ENCODE measurements at places on chromosomes 6 and 20.

GRCh38 chr20:2114990-2115681 lies 13.5 kb downstream of the STK35 start:
- no peak for DNase-seq

GRCh38 chr6:157460182-157460999 lies 79.4 kb downstream of the ZDHHC14 start:
- DNase-seq, result no peak

GRCh38 chr20:17543531-17544131 lies 12.5 kb upstream of the BFSP1 start:
- no peak for DNase-seq

DNA sequence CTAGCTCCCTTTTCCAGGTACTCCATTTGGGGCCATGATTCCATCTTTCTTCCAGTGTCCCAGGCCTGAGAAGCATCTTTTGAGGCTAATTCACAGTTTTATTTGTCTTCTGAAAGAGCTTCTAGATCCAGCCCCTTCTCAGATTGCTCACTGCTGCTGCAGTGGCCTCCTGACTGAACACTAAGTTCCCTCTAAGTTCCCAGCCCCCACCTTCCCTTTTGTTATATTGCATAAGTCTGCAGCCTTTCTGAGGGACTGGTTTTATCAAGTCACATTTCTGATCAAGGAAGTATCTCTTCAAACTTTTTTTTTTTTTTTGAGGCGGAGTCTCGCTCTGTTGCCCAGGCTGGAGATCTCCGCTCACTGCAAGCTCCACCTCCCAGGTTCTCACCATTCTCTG lies 10.7 kb downstream of the MAPRE1 start:
- DNase-seq, result no peak

GRCh38 chr6:47853766-47854165 lies 71.9 kb downstream of the OPN5 start:
- no peak for DNase-seq

DNA sequence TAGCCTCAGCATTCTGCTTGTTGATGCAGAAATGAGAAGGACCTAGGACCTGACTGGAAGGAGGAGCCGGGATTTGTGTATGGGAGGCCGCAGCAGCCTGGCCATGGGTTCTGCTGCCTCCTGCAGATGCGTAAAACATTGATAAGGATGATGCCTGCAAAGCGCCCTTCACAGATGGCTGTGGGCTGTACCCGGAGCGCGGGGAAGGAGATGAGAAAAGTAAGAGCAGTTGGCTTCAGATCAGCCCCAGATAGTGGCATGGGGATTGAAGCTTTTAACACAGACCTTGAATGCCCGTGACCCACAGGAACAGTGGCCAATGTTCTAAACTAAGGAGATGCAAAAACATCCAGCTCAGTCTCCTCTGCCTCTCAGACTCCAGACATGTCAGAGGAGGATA lies 136.4 kb upstream of the KCNG1 start:
- peak; percentile 7 for DNase-seq

DNA sequence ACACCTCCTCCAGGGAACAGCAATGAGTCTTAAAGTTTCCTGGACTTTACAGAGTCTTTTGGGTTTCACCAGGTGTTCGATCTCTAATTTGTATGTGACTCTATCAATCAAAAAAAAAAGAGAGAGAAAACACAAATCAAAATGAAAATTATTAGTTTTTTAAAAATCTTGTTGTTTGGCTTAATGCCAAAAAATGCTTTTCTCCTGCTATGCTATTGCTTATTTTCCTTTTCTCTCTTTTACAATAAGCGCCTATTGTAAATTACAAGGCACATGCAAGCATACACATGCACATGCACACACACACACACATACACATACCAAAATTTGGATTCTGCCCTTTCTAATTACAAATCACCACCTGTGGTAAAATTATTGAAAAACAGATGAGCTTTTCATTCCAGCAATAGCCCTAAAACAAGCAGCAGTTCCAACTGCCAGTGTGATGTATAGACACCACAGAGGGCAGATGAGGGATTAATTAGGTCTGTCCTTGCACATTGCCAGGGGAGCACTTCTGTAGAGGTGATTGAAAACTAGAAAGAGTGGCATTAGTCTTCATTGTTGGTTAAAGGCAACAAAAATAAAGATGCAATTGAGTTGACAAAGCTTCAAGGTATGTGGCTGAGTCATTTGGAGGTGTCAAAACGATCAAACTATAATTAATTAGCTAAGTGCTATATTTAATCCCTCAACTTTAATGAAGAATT lies 631.7 kb downstream of the TFAP2B start:
- no peak for DNase-seq

DNA sequence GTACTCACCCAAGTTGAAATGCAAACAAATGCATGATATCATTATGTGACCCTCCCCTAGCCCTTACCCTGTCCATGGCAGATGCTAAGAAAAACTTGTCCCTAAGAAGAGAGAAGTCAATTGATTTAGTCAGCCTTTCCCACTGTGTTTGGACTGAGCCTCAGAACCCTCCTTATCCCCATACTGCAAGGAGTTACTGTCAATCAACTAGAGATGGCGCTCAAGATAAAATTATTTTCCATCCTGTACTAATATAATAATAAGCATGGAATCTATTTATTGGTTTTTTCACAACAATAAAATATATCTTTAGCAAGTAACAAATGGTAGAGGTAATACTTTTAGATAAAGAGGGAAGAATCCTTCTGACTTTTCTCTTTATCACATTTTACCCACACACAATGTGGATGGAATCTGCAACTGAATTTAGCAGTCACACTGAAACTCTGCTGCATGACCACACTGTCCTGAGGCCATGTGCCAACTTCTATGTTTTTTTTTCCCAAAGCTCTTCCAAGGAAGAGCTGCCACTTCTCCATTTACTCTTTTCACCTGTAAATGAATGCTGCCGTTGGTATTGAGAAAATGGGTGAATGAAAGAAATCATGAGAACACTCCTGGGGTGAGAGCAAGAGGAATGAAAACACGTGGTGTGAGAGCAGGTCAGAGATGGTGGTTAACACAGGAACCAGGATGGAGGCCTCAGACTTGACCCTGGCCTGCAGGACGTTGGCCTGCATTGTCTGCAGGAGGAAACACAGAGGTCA lies 10.5 kb downstream of the NT5E start:
- no peak for DNase-seq

DNA sequence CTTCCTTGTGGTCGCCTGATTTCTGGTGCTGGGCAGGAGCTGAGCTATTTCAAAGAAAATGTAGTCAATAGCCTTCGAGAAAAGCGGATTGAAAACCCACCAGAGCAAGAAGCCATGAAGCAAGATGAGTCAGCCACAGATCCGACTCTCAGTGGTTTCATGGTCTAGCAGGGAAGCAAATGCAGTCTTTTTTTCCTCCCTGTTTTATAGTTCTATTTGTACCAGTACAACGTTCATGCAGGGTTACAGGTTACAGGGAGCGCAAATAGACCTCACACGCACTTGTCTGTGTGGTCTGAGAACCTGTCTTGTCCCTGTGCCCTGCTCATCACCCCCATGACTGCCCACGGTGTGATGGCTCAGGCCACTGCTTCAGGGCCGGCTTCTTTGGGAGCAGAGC lies 309.8 kb upstream of the SUPT3H start:
- DNase-seq, result no peak

DNA sequence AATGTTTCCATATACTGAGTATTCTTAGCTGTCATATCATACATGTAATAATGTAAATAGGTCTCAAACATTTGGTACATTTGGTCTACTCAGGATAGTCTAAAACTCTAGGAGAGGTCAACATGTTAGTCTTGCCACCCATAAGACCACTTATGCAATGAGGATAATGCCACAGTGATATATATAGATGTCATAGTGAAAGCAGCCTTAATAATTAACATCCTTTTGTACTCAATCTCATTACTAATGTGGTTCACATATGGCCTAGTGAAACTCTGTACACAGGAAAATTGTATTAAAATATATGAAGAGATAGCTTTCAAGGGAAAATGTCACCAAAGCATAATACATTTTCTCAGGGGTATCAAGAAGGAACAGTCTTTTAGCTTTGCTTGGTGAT lies 577.9 kb downstream of the TFAP2B start:
- DNase-seq, result no peak

- no peak for DNase-seq
Measured at GRCh38 chr20:58470336-58471192, 44.6 kb downstream of the APCDD1L start.

GRCh38 chr6:106972500-106972899 lies 2.0 kb downstream of the CD24 start:
- no peak for DNase-seq

- DNase-seq, result no peak
Measured at GRCh38 chr6:139282684-139283083, 9.1 kb downstream of the TXLNB start.
